Left renal cortex interstitium (tissue), 4 donors: ENCODE measurements at places on chromosomes 2 and 18. TPM values are rescaled to one million over a fixed set of nuclear protein-coding genes. Genes with fewer than 3 reads are reported as not detected.

- no peak for DNase-seq
Measured at GRCh38 chr2:69624131-69624530, 19.4 kb downstream of the AAK1 start.

DNA sequence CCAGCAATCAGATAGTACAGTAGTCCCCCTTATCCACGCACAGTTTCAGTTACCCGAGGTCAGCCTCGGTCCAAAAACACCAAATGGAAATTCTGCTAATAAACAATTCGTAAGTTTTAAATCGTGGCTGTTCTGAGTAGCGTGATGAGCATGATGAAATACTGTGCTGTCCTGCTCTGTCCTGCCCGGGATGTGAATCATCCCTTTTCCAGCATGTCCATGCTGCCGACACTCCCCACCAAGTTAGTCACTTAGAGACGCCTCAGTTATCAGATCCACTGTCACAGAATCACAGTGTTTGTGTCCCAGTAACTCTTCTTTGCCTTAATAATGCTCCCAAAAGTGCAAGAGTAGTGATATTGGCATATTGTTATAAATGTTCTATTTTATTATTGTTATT is 62.1 kb downstream of the MEX3C start:
- no peak for DNase-seq

- no peak for DNase-seq
Measured at GRCh38 chr18:7303316-7304060, 72.6 kb downstream of the LRRC30 start.

DNA sequence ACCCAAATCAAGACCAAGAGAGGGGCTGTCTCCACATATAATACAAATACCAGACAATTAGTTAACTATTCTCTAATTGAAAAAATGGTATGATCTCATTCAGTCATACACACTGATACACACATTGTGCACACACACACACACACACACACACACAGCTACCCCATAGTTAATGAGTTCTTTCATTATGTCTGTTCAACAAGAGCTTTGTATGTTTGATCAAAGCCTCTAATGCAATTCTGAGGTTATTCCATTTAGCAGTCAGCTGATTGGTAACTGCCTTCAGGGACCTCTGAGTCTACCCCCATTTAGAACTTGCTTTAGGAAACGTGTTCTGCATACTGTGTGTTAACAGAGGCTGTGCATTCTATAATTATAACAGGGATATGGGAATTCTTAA is 741.4 kb upstream of the LRRTM4 start:
- DNase-seq, result no peak

- no peak for DNase-seq
Measured at GRCh38 chr2:25421820-25422411, 80.2 kb upstream of the DNMT3A start.

DNA sequence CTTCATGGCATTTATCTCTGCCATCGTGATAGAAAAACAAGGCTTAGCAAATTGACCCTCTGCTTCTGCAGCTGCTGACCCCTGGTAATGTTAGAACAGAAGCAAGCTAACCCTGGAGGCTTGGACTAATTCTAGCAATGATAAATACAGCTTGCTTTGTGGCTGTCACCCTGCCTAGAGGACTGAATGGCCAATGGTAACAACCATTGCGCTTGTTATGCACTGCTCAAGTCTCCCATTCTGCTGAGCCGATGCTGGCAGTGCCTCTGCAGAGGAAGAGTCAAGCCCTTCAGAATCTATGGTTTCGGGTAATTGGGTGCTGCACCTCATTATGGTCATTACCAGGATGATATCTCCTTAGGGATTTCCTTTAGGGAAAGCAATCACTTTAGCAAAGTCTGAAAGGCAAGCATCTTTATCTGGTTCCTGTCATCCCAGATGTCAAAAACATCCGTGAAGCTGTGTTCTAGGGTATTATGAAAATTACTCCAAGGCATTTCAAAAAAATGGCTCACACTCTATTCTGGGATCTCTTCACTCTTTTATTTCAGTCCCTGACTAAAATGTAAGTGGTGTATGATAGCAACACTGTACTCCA is 186.8 kb upstream of the DLGAP1 start:
- no peak for DNase-seq

GRCh38 chr2:164447660-164448059 is 173.6 kb downstream of the GRB14 start:
- DNase-seq, result no peak

- DNase-seq, result no peak
Measured at GRCh38 chr2:175233135-175233719, 51.7 kb upstream of the ATP5MC3 start.

DNA sequence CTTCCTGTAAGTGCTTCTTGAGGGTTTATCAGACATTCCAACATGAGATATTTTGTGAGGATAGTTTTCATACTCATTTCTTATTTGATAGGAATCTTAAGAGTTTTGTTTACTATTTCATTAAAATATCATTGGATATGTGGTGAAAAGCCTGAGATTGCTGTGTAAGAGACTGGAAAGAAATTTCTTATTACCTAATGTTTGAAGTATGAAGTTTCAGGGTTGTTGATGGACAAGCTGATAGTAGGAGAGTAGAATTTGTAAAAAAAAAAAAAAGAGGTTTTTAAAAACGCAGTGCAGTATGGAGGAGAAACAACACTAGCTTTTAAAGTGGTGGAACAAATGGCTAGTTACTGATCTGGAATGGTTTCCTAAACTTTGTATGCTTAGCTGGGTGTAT is 7.7 kb downstream of the EPB41L5 start:
- no peak for DNase-seq

DNA sequence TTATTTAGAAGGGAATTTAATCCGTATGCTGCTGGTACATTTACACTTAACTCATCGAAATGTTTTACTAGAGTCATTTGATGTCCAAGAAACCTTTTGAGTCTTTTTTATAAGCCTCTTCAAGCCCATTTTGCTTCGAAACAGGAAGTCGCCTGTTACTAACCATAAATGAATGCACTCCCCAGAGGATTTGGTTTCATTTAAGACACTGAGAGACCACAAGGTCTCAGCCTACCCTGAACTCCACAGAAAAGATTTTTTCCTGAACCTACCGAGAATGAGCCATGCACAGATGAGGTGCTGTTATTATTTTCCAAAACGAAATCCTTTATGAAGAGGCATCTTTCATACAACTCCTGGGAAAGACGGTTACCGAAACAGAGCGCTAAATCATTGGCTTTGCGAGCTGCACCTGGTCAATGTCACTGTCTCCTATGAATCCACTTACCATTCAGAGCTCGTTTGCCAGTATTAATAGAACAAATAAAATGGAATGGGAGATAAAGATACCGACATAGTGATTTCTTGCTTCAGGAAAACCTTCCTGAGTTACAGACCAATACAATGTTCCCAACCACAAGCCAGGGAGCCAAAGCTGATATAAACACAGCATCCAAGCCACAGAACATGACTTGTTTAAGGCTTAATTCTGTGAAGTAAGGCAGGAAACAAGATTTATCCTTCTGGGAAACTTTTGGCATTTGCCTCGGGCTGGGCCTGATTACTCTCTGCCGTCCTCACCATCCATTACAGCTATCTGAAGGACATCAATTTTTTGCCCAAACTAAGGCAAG is 382.1 kb downstream of the OSR1 start:
- no peak for DNase-seq

- no peak for DNase-seq
Measured at GRCh38 chr2:207202645-207203044, 36.9 kb upstream of the KLF7 start.

DNA sequence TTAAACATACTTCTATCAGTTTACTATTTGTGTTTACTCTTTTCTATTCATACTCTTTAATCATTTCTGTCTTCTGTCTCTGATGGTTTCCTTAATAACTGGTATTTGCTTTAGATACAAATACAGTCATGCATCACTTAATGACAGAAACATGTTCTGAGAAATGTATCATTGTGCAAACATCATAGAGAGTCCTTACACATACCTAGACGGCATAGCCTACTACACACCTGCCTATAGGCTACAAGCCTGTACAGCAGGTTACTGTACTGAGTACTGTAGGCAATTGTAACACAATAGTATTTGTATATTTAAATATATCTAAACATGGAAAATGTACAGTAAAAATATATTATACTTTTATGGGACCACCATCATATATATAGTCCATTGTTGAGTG is 36.3 kb downstream of the VSNL1 start:
- no peak for DNase-seq

GRCh38 chr18:48136051-48136826 is 205.8 kb upstream of the SMAD2 start:
- no peak for DNase-seq

GRCh38 chr2:241441492-241441891 is 66.9 kb downstream of the STK25 start:
- DNase-seq, result no peak

DNA sequence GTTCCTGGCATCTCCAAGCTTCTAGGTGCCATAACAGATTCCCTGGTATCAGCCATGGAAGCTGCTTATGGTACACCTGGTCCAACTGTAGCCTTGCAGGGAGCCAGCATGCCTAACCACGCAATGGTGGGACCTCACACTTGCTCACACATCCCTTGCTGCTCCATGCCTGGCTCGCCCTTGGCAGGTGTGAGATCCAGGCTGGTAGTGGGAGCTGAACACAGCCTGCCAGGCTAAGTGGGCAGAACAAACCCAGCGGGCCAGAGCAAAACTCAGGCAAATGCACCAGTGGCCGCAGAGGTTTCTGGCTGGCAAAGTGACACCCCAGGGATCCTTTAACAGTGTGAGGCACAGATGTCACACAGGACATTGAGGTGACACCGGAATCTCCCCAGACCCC is 185.8 kb downstream of the NDUFA10 start:
- no peak for DNase-seq

GRCh38 chr18:57352761-57353136 is 392 bp downstream of the ST8SIA3 start:
- no peak for DNase-seq

- no peak for DNase-seq
Measured at GRCh38 chr2:55810622-55811020, 113.0 kb downstream of the EFEMP1 start.

DNA sequence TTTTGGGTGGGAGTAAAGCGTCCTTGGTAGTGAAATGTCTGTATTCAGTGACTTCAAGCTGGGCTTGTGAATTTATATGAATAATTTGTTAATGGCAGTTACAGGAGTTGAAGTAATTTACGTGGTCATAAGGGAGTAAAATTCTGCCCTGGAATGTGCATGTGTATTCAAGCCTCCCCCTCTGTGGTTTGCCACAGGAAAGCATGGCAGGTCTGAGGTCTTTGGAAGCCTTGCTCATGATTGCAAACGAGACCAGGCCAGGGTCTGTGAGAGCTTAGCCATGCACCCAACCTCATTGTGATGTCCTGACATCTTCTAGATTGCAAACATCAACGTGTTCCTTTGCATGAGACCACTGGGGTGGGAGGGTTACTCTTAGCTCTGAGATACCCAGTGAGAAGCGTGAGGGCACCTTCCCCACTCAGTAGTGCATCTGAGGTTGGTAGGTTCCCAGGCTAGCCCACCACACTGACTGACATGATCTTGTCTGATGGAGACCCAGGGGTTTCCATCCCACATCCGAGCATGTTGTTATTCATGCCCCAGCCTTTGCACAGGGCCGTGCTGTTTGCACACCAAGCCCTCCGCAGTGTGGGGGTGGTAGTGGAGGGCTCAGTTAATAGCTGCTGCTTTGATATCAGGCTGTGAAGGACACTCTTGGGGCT is 216.5 kb downstream of the KLHL29 start:
- DNase-seq, result no peak

GRCh38 chr2:44642123-44642857 is 280.5 kb downstream of the CAMKMT start:
- DNase-seq, result no peak

GRCh38 chr2:113166187-113166645 is 7.6 kb upstream of the PSD4 start:
- DNase-seq, result no peak

GRCh38 chr2:131014141-131014540 is 79.1 kb downstream of the FAM168B start:
- no peak for DNase-seq

DNA sequence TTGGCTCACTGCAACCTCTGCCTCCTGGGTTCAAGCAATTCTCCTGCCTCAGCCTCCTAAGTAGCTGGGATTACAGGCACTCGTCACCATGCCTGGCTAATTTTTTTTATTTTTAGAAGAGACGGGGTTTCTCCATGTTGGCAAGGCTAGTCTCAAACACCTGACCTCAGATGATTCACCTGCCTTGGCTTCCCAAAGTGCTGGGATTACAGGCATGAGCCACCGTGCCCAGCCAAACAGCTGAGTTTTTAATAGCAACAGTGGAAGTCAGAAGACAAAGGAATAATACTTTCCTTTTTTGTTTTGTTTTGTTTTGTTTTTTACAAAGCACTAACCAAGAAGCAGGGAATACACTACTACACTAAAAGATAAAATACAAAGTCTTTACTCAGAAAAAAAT is 16.9 kb downstream of the GPR75 start:
- no peak for DNase-seq

- DNase-seq, result no peak
Measured at GRCh38 chr18:2402084-2402483, 169.2 kb downstream of the METTL4 start.

DNA sequence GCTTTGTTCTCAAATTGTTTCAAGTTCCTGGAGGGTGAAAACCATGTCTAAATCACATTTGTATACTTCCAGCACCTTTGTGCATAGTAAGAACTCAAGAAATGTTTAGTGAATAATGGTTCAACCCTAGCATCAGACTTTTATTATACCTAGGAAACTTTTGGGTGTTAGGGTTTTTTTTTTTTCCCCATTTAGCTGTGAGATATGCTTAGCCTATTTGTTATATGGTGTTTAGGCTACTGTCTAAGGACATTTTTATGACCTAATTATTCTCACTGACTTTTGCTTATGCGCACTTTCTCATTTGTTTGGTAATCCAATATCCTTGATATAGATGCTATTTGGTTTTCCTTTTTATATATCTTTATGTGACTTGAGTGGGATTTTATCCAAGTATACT is 164.7 kb downstream of the PHLPP1 start:
- DNase-seq, result no peak

- no peak for DNase-seq
Measured at GRCh38 chr2:201403880-201404279, 46.7 kb upstream of the FLACC1 start.

- no peak for DNase-seq
Measured at GRCh38 chr18:57052173-57052572, 94.7 kb upstream of the BOD1L2 start.

Gene ARHGAP15
- polyA plus RNA-seq, result 9.9 TPM

Gene WDR12
- polyA plus RNA-seq, result 92.9 TPM

Gene LRP1B
- polyA plus RNA-seq, result 0.95 TPM

Gene ALLC
- not detected for polyA plus RNA-seq

Gene CERKL
- 14.0 TPM for polyA plus RNA-seq

Gene MAL
- polyA plus RNA-seq, result 267 TPM

Gene RGPD4
- not detected for polyA plus RNA-seq

Gene TLX2
- polyA plus RNA-seq, result 0.13 TPM

Gene CYB5A
- 331 TPM for polyA plus RNA-seq

Gene APOB
- polyA plus RNA-seq, result 2.1 TPM

Gene REG1B
- not detected for polyA plus RNA-seq

Gene AQP12B
- polyA plus RNA-seq, result 0.19 TPM

Gene POMC
- polyA plus RNA-seq, result 5.0 TPM

Gene SIX2
- polyA plus RNA-seq, result 36.0 TPM

Gene SLC9A4
- 10.9 TPM for polyA plus RNA-seq
